ENCODE measurements at places on chromosomes 16 and 17. TPM values are rescaled to one million over a fixed set of nuclear protein-coding genes. Genes with fewer than 3 reads are reported as not detected.

- DNase-seq: no peak
Observed at GRCh38 chr16:11379420-11379819, 34.2 kb downstream of the RMI2 start.

DNA sequence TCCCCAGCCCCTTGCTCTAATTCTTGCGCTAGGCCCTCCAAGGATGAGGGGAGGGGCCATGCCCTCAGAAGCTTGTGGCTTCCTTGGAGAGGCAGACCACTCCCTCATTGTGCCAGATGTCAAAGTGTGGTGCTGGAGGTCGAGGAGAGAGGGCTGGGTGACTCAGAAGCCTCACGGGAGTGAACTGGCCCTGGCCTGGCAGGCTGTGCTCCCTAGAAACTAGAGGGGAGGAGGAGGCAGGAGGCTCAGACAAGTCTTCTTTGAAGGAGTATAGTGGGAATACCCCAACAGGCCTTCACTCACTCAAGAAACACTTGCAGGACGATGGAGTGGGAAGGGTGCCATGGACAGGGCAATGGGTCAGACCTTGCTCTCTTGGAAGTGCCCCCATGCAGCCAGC, 18.5 kb downstream of the ANKRD40 start:
- DNase-seq: no peak

DNA sequence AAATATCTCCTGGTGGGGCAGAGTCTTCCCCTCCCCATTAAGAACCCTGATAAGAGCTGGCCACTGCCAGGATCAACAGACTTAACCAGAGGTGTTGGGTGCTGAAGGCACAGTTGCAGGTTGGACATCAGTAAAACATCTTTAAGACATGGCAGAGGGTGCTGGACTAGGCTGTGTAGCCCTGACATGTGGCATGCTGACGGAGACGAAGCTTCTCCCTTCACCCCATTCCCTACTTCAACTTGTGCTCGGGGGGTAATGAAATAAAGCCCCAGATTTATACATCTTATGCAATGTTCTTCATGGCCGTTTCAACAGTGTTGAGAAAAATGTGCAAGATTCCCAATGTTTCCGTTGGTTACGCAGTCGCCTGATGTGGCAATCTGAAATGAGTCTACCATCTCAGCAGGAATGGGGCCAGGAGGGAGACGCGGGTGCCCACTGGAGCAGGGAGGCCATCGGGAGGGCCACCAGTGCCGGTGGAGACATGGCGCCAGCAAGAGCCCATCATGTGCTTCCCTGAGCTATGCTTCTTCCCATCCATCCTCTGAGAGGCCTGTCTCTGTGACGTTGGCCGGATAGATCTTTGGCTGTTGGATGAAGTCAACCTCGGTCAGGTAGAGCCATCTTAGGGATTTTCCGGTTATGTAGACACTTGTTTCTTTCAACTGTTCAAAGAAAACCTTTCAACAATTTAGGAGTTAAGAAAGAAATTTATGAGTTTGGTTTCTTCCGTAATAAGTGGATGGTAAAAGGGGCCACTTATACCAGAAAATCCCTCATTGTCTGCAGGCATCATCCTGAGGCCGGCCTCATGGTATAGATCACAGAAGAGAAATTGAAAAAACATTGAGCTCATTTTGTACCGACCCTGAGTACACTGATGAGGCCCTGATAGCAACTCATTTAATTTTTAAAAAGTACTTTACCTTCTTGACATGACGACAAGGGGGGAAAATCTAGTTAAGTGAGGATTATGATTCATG, 6.4 kb downstream of the IRF8 start:
- DNase-seq: no peak

- no peak for DNase-seq
Observed at GRCh38 chr17:67053438-67054000, 9.2 kb downstream of the CACNG1 start.

- DNase-seq: no peak
Observed at GRCh38 chr17:19431691-19432090, 20.7 kb downstream of the RNF112 start.

- DNase-seq: no peak
Observed at GRCh38 chr16:28567292-28567691, 13.6 kb downstream of the SGF29 start.

DNA sequence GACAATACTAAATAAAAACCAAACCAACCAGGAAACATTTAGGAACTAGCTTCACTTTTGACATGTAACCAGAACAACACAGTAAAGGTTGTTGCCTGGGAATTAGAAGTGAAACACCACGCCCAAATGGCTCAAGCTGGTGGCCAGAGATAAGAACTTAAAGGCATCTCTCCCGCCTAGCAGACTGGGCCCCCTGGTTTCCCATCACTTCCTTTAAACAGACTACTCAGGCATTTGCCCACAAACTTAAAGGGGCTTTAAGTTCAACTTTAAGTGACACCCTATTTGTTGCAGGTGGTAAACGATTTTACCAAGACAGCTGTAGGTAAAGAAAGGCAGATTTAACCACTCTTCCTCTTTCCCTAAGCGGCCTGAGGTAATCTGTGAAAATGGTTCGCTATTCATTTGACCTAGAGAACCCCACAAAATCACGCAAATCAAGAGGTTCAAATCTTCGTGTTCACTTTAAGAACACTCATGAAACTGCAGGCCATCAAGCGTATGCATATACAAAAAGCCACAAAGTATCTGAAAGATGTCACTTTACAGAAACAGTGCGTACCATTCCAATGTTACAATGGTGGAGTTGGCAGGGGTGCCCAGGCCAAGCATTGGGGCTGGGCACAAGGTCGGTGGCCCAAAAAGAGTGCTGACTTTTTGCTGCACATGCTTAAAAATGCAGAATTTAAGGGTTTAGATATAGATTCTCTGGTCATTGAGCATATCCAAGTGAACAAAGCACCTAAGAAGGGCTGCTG, 40.8 kb upstream of the BPTF start:
- DNase-seq: no peak

DNA sequence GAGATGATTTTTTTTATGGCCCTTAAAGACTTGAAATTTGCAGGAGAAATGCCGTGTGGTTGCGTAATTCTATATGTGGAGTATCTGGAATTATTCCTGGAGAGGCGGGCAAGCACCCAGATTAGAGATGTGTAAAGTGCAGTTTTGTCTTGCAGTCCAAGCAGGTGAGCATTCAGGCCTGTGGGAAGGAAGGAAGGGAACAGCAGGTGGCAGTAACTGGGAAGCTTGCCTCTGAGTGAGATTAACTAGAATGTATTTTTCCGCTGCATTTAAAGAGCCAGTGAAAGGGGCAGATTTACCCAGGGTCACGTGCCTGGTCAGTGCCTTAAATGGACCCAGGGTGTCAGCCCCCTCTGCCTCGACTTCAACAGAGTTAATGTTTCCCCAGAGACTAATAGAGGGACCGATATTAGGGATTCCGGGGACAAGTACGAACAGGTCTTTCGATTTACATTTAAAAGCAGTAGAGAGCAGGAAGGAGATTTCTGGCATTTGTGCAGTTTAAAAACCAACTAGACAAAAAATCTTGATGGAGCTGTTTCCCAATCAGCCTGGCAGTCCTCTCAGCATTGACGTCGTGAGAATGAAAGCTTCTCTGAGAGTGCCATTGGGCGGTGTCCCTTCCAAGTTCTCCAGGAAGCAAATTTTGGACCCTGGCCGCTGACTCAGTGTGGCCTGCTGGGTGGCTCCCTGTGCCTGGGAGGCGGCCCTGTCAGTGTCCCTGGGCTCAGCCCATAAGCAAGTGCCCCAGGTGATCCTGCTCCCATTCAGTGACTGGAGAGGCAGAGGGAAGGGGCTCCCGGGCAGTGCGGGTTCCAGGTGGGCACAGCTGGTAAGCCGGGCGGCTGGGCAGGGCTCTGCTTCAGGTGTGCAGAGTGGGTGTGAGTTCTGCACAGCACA, 38.2 kb downstream of the KSR1 start:
- peak; percentile 84 for DNase-seq

DNA sequence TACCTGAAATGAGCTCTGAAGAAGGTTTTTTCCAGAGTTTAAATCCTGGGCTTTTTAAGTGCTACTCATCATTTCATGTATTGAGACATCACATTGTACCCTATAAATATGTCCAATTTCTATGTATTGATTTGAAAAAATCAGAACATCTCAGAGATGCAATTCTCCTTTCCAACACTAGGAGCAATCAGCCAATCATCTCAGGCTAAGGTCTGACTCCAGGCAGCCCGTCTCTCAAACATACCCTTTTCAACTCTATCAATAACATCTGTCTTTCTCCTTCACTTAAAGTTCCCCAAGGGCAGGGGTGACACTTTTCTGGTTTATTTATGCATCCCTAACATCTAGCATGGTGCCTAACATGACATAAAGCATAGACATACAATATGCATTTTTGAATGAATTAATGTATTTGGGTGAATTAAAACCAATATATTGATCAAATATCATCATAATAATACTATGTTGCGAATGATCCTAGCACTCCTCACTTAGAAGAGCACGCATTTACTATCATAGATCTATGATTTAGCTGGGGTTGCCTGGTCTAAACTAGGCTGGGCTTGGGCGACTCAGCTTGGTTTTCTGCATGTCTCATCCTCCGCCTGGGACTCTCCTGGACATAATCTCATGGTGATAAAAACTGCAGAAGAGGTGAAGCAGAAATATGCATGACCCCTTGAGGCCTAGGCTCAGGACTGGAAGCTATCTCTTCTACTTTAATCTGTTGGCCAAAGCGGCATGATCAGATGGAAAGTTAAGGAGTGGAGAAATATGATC, 5.2 kb upstream of the CDH11 start:
- no peak for DNase-seq

DNA sequence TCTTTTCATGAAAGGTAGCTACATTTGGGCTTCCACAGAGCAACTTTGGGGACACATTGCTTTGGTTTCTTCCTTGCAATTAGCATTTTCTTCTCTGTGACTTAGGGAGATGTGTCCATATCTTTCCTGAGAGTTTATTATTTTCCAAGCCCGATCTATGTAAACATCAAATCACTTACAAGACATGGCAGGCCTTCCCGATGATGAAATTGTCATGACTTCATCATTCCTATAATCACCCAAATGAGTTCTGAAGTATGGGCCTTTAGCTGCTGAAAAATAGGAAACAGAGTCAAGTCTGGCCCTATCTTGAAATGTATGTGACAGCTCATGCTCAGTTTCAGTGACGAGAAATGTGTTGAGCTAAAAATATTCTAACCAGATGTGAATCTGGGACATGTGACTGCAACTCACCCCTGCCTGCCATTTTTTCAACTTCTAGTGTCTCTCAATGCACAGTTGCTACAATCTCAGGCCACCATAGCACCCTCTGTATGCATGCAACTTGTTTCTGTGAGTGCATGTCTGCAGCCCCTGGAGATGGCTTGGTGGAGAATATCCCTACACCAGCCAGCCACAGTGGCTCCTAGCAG, 199.6 kb upstream of the MAF start:
- DNase-seq: no peak

FOXJ1 gene
- total RNA-seq: 3.4 TPM

TMEM114 gene
- total RNA-seq: not detected

ETV4 gene
- 129 TPM for total RNA-seq

MYH13 gene
- not detected for total RNA-seq

KRTAP4-5 gene
- not detected for total RNA-seq
